Right lobe of liver (tissue), 6 donors: ENCODE measurements at places on chromosomes 7 and 10. TPM values are rescaled to one million over a fixed set of nuclear protein-coding genes. Genes with fewer than 3 reads are reported as not detected.

The SPDYE8 gene
- not detected for total RNA-seq

The GPR26 gene
- total RNA-seq, result not detected

The OGA gene
- total RNA-seq, result 36.7 TPM

The MYL10 gene
- not detected for total RNA-seq

The LOXL4 gene
- total RNA-seq, result 22.6 TPM

The ANKRD2 gene
- total RNA-seq, result 0.39 TPM

The BICC1 gene
- 9.0 TPM for total RNA-seq

The ADAM12 gene
- 0.06 TPM for total RNA-seq

The CYP26C1 gene
- total RNA-seq, result not detected

DNA sequence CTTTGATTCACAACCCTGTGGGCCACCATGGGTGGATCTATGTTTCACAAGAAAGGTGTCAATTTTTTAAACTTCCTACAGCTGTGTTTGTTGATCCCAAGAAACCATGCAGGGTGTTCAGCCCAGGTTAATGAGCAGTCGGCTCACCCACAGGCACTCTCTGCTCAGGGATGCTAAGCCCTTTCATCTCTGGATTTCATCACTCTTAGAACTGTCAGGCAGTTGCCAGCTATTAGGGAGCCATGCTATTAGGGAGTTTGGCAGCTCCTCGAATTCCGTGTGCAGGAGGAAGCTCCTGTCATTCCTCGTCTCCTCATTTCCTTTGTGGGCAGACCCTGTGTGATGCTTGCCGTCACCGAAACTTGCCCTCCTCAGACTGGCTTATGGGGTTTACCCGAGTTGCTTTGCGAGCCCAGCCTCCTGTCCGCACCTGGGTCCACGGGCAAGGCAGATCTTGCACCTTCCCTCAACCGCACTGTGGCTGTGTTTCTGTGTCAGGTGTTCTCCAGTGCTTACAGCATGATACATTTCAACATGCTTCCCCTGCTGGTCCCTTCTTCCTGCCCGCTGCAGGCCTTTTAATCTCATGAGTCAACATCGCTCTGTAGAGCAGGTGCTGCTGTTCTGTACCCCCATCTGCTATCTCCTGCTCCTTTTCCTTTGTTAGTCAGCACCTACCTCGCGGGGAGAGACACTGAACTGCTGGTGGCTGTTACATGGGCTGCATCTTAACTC lies 509.8 kb downstream of the SUGCT start:
- H3K4me1 ChIP-seq, result no peaks in the 10 kb centered on the region
- DNase-seq, result no peak
- H3K27ac ChIP-seq, result no peak overlapping the region
- no peaks in the 10 kb centered on the region for H3K36me3 ChIP-seq

- no peak for DNase-seq
- no peaks in the 10 kb centered on the region for H3K36me3 ChIP-seq
- no peak overlapping the region for H3K27ac ChIP-seq
- H3K27me3 ChIP-seq, result no peaks in the 10 kb centered on the region
- H3K4me1 ChIP-seq, result no peaks in the 10 kb centered on the region
These were observed 694.5 kb downstream of the LRMDA start for GRCh38 chr10:76125900-76126299.

GRCh38 chr10:97196223-97197029 lies 10.7 kb upstream of the SLIT1 start:
- H3K4me1 ChIP-seq, result no peaks in the 10 kb centered on the region
- H3K27ac ChIP-seq, result no peak overlapping the region
- peaks cover 7% of the 10 kb centered on the region for H3K27me3 ChIP-seq

GRCh38 chr10:24680647-24681524 lies 42.8 kb downstream of the ARHGAP21 start:
- H3K36me3 ChIP-seq, result no peaks in the 10 kb centered on the region
- no peak overlapping the region for H3K27ac ChIP-seq
- no peak for DNase-seq
- H3K4me3 ChIP-seq, result no peak overlapping the region
- no peaks in the 10 kb centered on the region for H3K27me3 ChIP-seq
- H3K4me1 ChIP-seq, result peaks cover 12% of the 10 kb centered on the region

DNA sequence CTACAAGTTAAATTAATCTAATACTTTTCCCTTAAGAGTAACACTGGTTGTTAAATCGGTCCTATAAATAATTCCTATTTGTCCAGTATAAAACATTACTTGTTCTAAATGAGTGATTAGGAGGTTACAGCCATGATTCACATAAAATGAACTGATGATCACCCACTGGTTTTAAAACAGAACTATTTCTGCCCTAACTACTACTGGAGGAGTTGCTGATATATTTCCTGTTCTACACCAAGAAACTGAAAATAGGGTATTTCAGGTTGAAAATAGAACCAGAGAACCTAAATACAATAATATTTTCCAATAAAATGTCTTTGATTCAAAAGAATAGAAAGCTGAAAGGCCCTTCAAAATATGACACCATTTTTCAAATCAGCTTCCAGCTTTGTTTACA lies 30.9 kb downstream of the DNAJC1 start:
- no peaks in the 10 kb centered on the region for H3K36me3 ChIP-seq
- no peaks in the 10 kb centered on the region for H3K4me1 ChIP-seq
- no peak overlapping the region for H3K27ac ChIP-seq
- no peak for DNase-seq
- H3K4me3 ChIP-seq, result no peak overlapping the region

DNA sequence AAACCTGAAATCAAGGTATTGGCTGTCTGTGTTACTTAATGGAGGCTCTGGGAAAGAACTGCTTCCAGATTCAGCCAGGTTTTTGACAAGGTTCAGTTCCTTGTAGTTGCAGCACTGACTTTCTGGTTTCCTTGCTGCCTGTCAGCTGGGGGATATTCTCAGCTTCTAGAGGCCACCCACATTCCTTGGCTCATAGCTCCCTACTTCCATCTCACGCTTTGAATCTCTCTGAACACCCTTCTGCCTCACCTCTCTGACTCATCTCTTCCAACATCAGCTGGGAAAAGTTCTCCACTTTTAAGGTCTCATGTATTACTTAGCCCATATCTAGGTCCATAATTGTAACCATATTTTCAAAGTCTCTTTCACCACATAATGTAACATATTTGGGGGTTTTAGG lies 22.9 kb upstream of the GPR22 start:
- no peak overlapping the region for H3K4me3 ChIP-seq
- no peaks in the 10 kb centered on the region for H3K36me3 ChIP-seq
- H3K27ac ChIP-seq, result no peak overlapping the region
- no peaks in the 10 kb centered on the region for H3K27me3 ChIP-seq
- no peaks in the 10 kb centered on the region for H3K4me1 ChIP-seq
- DNase-seq, result no peak

DNA sequence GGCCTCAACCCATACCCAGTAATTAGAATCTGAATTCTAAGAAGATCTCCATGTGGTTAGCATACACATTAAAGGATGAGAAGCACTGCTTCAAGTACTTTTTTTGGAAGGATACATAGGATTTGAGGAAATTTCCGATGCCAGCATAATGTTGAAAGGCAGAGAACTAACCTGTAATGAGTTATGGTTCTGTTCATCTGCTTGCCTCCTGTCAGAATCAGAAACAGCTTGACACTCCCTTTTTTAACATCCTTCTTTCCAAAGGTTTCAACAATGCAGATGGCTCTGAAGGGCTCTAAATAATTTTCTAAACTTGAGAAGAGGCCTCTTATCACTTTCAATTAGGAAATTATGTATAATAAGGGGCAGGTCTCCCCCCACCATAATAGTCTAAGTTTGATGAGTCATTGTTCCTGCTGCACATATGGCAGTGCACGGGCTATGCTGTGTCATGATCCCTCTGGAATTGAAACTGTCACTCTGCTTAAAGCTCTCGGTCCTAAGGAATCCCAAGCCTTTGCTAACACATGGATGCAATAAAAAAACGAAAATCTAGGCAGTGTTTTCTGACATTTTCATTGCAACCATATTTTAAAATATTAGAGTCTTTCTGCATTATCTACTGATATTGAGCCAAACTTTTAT lies 291.2 kb upstream of the FZD1 start:
- H3K27me3 ChIP-seq, result no peaks in the 10 kb centered on the region
- H3K27ac ChIP-seq, result no peak overlapping the region
- H3K4me1 ChIP-seq, result no peaks in the 10 kb centered on the region
- H3K4me3 ChIP-seq, result no peak overlapping the region

DNA sequence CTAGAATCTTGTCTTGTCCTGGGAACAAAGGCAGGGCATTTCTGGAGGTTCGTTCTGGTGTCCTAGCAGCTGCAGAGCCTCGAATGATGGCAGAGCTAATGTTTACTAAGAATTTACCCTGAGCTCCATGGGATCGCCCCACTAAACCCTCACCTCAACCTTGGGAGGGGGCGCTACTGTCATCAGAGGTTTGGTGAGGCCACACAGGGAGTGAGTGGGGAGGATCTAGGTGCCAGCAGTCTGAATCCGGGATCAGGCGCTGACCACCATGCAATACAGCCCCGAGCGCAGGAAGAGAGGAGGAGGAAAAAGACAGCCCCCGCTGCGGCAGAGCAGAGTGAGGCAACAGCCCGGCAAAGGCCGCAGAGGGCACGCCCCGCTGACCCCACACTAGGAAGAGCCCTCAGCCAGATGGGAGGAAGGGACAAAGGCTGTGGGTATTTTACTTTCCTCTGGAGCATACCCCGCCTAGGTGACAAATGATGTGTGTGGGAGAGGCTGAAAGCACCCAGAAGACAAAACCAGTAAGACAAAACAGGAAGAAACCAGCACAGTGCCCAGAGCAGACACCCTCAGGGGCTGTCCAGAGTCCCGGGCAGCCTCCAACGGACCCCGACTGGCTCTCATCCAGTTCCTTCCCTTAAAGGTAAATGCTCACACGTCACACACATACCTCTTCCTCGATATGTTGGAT lies 103.5 kb downstream of the FAM53B start:
- DNase-seq, result no peak
- H3K4me3 ChIP-seq, result no peak overlapping the region
- no peaks in the 10 kb centered on the region for H3K27me3 ChIP-seq
- H3K27ac ChIP-seq, result peak overlapping the region; percentile 13
- H3K4me1 ChIP-seq, result no peaks in the 10 kb centered on the region

GRCh38 chr7:108662783-108663362 lies 93.2 kb downstream of the DNAJB9 start:
- H3K27me3 ChIP-seq, result no peaks in the 10 kb centered on the region
- no peak overlapping the region for H3K4me3 ChIP-seq
- H3K4me1 ChIP-seq, result no peaks in the 10 kb centered on the region
- no peaks in the 10 kb centered on the region for H3K36me3 ChIP-seq

DNA sequence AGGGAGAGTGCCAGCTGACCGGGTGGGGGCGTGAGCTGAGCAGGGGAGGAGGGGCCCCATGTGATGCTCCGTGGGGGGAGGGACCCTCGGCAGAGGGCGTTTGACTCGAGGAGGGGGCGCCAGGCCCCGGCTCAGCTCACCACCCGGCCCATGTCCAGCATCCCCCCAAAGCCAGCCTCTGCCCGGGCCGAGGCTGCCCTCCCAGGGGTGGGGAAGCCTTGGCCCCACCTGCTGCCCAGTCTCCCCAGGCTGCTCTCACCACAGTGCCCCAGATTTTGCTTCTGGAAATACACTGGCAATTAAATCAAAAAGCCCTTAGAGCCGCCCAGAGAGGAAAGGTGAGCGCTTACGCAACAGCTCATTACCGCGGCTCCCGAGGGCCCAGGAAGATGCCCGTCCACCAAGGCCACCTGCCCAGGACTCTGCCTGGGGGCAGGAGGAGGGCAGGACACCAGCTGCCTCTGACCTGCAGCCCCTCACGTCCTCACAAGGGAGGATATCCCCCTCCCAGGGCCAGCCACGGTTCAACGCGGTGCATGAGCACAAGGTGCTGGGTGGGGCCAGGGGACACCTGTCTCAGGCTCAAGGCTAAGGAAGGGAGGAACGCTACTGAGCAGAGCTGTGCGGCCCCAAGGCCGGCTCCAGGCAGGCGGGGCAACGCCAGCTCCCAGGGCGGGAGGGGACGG lies 70.0 kb upstream of the INPP5A start:
- no peak overlapping the region for H3K4me3 ChIP-seq
- no peak overlapping the region for H3K27ac ChIP-seq
- no peaks in the 10 kb centered on the region for H3K27me3 ChIP-seq
- no peaks in the 10 kb centered on the region for H3K4me1 ChIP-seq

DNA sequence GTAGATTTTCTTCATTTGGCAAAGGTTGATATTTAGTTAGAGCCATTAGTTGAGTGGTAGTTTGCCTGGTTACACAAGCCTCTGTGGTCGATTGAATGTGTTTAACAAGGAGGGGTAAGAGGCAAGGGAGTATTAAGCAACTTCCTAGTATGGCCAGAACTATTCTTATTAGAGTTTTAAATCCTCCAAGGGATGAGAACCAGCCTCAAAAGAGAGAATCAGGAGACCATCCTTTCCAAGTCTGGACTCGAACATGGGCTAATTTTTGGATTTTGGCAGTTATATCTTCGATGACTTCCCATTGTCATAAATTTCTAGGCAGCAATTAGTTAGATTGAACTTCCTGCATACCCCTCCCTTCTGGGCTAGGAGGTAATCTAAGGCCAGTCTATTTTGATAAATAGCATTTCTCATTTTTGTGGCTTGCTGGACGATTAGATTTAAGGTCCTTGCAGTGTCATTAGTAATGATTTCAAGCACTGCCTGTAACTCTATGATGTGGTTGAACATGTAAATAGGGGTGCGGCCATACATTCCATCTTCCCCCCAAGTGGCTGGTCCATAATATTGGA lies 219.5 kb upstream of the KCND2 start:
- no peaks in the 10 kb centered on the region for H3K27me3 ChIP-seq
- no peak overlapping the region for H3K4me3 ChIP-seq
- H3K36me3 ChIP-seq, result no peaks in the 10 kb centered on the region
- H3K27ac ChIP-seq, result no peak overlapping the region

DNA sequence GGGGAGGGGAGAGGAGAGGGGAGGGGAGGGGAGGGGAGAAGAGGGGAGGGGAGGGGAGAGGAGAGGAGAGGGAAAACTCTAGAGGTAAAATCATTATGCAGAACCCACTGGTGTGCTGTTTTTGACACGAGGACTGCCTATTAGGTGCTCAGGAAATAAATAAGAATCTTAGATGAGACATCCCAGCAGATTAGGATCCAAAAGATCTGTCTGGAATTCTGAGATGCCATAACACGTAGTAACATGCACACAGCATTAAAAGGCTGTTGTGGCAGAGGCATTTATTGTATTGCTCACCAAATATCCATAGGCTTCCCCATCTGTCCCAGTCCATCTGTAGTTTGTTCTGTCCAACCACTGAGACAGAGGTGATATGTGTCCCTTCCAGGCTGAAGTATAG lies 40.8 kb upstream of the KMT2E start:
- no peaks in the 10 kb centered on the region for H3K27me3 ChIP-seq
- no peaks in the 10 kb centered on the region for H3K4me1 ChIP-seq
- H3K36me3 ChIP-seq, result no peaks in the 10 kb centered on the region
- no peak overlapping the region for H3K27ac ChIP-seq
- no peak overlapping the region for H3K4me3 ChIP-seq

GRCh38 chr7:152313831-152314604 lies 121.8 kb downstream of the KMT2C start:
- peaks cover 13% of the 10 kb centered on the region for H3K36me3 ChIP-seq
- H3K27me3 ChIP-seq, result no peaks in the 10 kb centered on the region
- H3K4me1 ChIP-seq, result peaks cover 10% of the 10 kb centered on the region
- H3K4me3 ChIP-seq, result no peak overlapping the region
- no peak overlapping the region for H3K27ac ChIP-seq

DNA sequence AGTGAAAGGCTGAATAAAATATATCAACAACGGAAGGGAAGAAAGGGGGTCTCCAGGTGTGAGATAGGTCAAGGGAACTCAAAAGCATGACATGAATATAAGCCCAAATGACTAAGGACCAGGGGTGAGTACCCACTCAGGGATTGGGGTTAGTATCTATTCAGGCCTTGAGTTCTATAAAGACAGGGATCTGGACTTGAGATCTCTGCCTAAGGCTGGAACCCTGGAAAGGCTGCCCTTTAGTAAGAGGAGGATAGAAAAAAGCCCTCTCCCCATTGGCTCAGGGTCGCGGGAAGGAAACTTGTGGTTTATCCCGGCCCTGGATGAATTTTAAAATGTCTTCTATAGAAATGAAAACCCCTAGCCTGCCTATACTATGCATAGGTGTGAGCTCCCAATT lies 2.4 kb upstream of the ITPRIP start:
- H3K27me3 ChIP-seq, result no peaks in the 10 kb centered on the region
- no peak overlapping the region for H3K4me3 ChIP-seq
- no peak for DNase-seq
- H3K27ac ChIP-seq, result peak overlapping the region; percentile 96
